ENCODE measurements at places on chromosomes 2 and 18.
A peak's percentile ranks its signal among the peaks of the same experiment; 100 is the strongest.

GRCh38 chr2:175914846-175915245, 87.2 kb downstream of the LNPK start:
- DNase-seq: no peak

DNA sequence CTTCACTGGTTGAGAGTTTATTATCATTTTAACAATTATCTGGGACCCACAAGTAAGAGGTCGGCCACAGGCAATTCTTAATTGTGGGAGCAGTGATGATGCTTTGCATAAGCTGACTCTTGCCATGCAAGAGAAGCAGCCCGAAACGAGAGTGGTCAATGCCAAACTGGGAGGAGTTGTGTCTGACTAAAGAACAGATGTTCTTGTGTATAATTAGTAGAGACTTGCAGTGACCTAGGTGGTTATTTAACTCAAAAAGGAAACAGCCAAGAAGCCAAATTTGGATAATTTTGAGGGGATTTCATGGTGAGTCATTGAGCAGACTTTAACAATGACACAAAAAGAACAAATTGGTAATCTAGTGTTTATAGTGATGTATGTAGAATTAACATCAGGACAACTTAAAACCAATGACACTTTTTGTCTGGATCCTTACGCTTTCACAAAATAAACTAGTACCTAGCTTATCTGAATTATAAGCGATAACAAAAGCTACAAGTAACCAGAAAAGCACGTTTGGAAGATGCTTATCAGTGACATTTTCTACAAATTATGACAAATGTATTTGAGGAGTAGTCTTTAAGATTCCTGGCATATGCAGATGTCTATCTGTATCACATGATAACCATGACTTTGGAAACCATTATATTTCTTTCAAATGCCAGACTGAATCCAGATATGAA, 184.7 kb upstream of the DLGAP1 start:
- DNase-seq: no peak

- peak; percentile 19 for DNase-seq
These were observed 91.7 kb downstream of the KLF7 start for GRCh38 chr2:207073801-207074678.

- DNase-seq: no peak
These were observed 527.2 kb upstream of the SOX11 start for GRCh38 chr2:5164776-5165525.

GRCh38 chr2:64803776-64804175, 150.1 kb upstream of the SERTAD2 start:
- DNase-seq: no peak

GRCh38 chr2:47373747-47374146, 29.2 kb upstream of the MSH2 start:
- DNase-seq: peak; percentile 18

DNA sequence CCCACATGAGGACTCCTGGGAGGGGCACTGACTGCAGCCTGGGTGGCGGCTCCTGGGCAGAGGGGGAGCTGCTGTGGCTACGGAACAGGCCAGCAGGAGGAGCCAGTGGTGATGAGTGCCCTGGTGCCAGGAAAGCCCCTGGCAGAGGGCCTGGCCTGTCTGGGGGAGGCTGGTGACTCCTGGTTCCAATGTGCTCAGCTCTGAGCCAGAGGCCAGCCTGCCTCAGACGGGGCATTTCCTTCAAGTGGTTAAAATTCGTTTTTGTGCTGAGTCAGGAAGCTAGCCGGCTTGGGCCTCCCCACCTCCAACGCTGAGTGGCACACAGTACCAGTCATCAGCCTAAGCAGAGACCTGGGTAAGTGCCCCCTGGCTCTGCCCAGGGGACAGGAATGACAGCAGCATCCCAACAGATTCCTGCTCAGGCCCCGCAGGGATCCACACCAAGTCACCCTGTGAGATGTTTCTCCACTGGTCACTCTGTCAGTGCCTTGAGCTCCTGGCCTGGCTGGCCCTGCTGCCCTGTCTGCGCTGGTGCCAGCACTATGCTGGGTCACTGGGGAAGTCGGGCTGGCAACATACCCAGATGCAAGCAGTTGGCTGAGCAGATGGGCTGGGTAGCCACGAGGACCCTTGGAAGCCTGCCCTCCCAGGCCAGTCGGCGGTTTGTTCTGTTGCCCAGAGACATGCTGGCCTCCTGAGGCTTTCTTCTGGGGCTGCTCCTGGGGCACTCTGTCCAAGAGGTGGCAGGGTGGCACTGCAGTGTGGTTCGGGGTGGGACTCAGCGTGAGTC, 7.1 kb upstream of the KLF11 start:
- no peak for DNase-seq

DNA sequence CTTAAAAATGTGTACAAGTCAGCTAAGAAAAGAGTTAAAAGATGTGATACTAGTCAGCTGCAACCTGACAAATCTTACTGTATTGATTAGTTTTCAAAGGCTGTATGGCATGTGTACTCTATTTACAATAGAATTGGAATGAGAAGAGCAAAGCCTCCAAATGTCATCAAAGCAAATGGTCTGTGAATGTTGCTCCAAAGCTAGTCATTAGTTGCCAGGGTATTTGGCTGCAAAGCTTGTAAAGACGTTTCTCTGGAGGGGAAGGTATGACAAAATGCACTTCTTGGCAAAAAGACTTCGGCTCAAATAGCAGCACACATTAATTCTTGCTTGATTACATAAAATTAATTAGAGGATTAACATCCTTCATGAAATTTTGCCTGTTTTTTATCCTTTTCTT, 59.3 kb downstream of the ETAA1 start:
- no peak for DNase-seq

DNA sequence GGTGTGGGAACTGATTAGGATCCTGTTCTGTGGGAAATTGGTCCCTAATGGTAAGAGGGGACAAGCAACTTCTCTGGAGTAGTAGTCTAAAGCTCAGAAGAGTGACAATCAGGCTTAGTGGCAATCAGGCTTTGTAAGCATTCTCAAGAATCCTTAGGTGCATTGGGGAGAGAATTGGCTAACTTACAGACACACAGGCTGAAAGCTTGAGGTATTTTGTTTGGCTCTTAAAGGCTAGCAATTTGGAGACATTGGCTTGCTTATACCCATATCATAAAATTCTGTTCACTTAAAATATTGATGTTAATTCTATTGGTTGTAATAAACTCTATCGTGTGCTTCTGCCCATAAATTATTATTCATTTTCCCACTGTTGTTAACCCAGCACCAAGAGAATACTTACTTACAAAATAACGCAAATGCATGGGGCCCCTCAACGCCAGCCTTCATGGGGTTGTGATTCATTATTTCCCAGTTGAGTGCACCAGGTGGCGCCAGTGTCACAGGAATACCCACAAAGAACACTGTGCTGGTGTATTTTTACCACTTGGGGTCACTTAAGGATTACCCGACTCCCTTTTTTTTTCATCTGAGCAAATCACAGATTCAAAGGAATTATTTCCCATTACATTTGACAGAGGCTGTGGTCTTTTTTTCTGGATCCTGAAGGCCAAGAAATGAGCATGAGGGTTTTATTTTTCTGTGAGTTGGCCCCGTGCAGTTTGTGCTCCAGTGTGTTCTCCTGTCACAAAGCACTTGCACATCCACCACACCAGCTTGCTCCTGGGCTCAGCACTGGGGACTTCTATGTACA, 45.5 kb downstream of the DDX1 start:
- DNase-seq: peak; percentile 51

DNA sequence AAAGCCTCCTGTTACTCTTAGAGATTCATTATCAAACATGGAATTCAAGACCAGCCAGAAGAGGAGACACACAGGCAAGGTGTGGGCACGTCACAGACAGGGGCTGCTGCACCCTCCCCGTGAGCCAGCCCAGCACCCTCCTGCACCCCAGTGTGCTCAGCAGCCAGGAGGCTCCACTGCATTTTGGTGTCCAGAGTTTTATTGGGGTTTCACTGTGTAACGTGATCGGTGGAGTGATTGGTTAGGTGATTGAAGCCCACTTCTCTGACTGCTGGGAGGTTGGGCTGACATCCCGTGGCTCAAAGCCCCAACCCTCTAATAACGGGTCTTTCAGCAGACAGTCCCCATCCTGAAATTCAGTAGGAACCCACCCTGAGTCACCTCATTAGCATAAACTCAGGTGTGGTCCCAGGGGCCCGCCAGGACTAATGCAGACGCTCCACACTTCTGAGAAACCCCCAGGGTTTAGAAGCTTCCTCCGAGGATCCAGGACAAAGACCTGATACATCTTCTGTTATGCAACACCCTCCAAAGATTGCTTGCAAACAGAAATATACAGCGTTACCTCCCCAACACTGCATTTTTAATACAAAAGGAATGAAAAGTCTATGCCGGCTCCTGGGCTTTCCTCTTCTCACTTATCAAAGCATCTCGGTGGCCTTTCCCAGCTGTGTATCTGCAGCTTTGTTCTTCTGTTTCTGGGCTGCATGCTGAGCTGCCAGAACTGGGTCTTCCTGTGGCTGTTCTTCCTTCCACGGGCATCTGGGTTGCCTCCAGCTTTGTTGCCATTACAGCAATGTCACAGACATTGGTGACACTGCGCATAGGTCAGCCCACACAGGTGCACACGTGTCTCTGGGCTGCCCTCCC, 43.7 kb upstream of the SNED1 start:
- DNase-seq: no peak

DNA sequence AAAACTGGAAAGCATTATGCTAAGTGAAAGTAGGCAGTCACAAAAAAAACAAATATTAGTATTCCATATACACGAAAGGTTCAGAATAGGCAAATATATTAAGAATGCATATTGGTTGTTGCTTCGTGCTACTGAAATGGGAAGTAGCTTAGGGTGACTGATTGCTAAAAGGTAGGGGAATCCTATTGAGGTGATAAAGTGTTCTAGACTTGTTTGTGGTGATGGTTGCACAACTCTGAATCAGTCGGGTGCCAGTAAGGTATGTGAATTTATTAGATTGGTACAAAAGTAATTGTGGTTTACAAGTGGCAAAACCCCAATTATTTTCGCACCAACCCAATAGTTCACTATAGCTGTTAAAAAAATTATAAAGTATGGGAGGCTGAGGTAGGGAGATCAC, 20.7 kb downstream of the USP34 start:
- no peak for DNase-seq

DNA sequence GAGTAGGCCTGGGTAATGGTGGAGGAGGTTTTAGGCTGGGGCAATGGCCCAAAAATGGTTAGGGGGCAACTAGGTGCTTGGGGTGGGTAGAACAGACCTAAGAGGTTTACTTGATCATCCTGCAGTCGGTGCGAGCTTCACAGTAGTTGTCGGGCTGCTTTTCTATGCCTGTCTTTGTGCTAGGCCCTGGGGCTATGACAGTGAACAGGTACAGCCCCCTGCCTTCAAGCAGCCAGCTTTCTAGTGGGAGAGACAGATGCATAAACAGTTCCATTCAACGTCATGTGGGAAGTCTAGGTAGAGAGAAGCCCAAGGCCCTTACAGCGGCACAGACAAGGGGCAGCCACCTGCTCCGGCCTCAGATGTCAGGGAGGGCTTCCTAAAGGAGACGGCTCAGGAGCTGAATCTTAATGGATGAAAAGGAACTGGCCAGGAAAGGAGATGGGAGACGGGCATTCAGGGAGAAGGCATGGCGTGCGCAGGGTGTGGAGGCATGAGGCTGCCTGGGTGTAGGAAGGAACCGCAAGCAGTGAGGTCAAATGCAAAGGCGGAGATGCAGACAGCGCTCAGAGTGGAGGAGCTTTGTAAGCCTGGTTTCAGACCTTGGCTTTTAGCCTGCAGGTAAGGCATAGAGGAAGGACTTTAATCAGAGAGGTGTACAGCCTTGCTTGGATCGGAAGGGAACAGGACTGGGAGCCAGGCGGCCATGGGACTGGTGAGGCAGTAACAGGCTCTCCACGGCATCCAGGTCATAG, 6.0 kb downstream of the CTIF start:
- no peak for DNase-seq

GRCh38 chr18:62332964-62333695, 8.0 kb downstream of the TNFRSF11A start:
- no peak for DNase-seq

- DNase-seq: peak; percentile 56
These were observed 693.1 kb downstream of the ERBB4 start for GRCh38 chr2:211845338-211846035.

DNA sequence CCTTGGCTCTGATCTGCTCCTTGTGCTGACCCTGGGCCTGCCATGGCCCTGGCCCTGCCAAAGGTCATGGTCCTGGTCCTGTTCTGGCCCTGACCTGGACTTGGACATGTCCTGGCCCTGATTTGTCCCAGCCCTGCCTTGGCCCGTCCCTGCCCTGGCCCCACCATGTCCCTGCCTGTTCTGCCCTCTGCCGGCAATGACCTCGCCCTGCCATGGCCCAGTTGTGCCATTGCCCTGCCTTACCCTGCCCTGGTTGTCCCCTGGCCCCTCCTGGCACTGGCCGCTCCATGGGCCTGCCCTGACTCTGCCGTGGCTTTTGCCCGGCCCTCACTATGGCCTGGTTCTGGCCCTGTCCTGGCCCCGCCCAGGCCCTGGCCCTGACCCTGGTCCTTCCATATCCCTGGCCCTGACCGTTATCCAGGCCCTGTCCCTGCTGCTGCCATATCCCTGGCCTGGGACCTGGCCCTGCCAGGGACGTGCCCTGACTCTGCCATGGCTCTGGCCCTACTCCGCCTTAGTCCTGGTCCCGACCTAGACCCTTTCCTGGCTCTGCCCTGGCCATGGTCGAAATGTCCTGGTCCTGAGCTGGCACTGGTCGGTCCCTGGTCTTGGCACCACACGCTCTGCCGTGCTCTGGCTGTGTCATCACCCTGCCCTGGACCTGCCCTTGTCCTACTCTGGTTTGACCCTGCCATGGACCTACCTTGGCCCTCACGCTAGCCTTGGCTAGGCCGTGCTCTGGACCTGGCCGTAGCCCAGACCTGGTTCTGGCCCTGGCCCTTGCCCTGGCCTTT, 6.8 kb upstream of the ANKRD62 start:
- DNase-seq: no peak

- DNase-seq: peak; percentile 6
These were observed 3.7 kb downstream of the GPR35 start for GRCh38 chr2:240628808-240629618.

GRCh38 chr18:27713037-27713737, 463.7 kb downstream of the CDH2 start:
- DNase-seq: no peak

DNA sequence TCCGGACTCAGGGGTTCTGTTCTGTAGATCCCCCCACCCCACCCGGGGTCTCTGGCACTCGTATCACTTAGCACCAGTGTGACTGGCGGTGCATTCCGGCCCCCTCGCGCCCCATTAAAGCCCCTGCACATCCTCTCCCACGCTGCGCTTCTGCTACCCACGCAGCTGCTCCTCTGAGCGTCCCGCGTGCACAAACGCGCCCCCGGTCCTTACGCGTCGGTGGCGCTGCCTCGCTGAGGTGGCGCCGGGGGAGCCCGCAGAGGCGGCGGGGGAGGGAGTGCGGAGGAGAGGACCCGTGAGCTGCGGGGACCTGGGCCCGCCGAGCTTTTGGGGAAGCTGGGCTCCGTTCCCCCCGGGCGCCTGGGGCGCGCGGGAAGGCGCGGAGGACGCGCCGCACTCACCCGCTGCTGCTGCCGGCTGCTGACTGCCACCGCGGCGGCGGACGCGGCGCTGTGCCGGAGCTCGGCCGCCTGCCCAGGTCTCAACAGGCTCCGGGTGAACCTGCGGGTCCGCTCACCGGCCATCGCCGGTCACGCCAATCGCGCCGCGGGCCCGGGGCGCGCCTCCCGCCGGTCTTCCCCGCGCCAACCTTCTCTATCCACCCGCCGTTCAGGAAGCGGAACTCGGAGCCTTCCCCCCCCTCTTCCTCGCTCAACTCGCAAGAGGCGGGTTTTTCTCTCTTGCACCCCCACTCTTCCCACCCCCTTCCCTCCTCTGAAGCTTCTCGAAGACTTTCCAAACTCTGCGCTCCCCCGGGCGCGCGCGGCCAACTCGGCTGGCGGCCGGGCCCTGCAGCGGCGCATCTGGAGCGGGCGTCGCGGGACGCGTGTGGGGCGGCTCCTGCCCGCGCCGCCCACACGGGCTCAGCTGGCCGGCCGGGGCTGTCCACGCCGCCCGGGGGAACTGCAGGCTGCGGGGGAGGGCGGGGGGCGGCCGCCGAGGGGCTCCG, at the start of gene DOCK10:
TSS of gene DOCK10 (minus strand) at position 618 of the 949 bp plus-strand sequence. CDS start at position 524, 94 bp downstream.
- no peak for DNase-seq

All from HAP-1 (cell line).